ENCODE measurements at places on chromosomes 6 and 20.

GRCh38 chr20:7355051-7355450 is 585.2 kb downstream of the HAO1 start:
- DNase-seq = no peak

DNA sequence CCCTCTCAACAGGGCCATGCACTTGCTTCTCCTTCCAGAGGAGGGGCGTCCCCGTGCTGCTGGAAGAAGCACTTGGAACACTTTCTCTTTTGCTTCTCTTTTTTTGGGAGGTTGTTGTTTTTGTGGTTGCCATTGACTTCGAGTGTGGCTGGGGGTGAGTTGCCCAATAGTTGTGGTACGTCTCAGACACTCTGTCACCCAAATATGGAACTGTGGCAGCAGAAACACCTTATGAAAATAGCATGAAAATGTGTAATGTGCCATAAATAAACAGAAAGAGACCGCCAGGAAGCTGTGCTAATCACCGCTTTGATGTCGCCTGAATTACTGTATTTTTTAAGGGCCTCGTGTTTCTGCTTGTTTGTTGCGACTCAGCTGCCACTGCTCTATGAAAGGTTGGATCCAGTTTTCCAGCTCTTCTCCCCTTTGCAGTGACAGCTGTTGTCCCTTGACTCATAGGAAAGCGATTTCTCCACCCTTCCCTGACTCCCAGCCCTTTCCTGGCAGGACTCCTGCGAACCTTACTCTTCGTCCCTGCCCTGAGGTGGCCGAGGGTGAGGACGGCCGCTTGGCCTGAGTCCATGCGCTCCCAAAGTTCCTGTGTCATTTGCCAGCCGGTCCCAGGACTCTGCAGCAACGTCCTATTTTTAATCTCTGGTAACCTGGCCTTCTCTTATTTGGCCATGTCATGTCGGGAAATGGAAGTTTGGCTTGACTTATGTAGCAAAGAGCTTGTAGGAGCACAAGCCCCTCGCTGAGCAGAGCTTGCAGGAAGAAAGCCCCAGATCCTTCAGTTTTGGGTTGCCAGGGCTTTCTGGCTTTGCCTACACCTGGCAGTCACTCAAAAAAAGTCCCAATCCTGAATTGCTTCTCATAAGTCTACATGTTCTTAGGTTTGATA is 694.6 kb downstream of the QKI start:
- DNase-seq = no peak

GRCh38 chr6:110329348-110329713 is 28.8 kb downstream of the METTL24 start:
- DNase-seq = no peak

- DNase-seq = no peak
Observed at GRCh38 chr20:38624084-38624483, 22.5 kb downstream of the ARHGAP40 start.

DNA sequence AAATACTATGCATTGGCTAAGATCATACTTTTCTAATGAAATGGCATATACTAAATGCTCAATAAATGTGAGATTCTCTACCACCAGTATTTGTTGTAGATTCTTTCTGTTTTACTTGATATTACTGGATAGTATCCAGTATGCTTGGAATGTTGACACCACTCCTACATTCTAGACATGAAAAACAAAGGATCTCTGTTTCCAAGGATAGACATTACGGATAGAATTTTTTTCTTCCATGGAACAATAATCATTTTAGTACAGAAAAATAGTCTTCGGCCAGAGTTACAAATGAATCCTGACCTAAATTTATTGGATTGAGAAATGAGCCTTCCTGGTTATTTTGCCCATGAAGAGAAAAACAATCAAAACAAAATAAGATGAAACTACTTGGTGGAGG is 258.2 kb upstream of the NT5E start:
- no peak for DNase-seq

DNA sequence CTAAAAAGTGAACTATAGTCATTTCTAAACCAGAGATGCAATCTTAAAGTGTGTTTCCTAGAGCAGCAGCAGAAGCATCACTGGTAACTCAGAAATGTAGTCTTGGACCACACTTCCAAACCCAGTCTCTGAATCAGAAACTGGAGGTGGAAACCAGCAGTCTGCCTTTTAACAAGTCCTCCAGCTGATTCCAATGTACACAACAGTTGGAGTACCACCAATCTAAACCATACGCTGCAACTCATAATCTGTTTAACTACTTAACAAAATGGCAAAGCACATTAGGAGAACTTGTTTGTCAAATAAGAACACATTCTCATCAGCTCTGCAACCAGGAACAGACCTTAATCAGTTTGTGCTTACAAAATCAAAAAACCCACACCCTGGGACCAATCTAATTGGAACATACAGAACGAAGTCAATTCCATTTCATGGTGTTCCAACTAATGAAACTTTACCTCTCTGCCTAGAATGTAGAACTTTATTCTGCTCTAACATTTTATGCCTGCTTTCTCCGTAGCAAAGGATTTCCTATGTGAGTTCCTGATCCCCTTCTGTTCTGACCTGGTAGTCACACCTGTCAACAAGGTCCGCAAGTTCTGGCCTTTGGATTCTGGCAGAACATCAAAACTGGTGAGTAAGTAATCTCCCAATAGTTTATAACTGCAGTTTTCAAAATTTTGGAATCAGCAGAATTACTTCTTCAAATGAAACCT is 390.4 kb downstream of the HTR1B start:
- DNase-seq = no peak

- DNase-seq = no peak
Observed at GRCh38 chr6:70210462-70210861, 92.4 kb downstream of the COL9A1 start.

DNA sequence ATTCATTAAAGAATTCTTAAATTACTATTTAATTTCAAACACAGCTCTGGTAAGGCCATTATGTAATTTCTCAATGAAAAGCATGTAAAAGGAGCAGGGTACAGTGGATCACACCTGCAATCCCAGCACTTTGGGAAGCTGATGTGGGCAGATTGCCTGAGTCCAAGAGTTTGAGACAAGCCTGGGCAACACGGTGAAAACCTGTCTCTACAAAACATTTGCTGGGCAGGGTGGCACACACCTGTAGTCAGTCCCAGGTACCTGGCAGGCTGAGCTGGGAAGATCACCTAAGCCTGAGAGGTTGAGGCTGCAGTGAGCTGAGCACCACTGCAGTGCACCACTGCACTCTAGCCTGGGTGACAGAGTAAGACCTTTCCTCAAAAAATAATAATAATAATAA is 37.4 kb downstream of the MDN1 start:
- DNase-seq = no peak

- no peak for DNase-seq
Observed at GRCh38 chr20:51750037-51750769, 18.0 kb downstream of the ATP9A start.

GRCh38 chr20:52779125-52779524 is 193.0 kb upstream of the TSHZ2 start:
- DNase-seq = no peak

- DNase-seq = no peak
Observed at GRCh38 chr6:33391922-33392594, 435 bp downstream of the KIFC1 start.

- DNase-seq = no peak
Observed at GRCh38 chr6:51839726-51840374, 247.6 kb downstream of the PKHD1 start.

DNA sequence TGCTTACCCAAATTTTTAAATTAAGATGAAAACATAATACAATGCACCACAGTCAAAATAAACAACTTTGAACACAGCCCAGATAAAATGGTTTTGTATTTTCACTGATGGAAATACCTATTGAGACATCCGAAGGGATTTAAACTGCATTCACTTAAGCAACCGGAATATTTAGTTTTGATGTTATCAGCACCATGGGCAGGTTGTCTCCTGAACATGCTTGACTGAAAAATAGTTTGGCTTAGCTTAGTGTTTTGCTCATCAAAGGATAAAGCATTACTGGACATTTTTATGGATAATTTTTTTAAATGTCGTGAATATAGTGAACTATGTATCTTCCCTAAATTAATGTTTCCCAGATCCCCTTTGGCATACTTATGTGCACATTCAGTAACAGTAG is 177.5 kb downstream of the GJA1 start:
- DNase-seq = no peak

- DNase-seq = no peak
Observed at GRCh38 chr6:79071547-79071946, 6.5 kb downstream of the PHIP start.

- no peak for DNase-seq
Observed at GRCh38 chr20:59526242-59527225, 77.8 kb upstream of the PHACTR3 start.

DNA sequence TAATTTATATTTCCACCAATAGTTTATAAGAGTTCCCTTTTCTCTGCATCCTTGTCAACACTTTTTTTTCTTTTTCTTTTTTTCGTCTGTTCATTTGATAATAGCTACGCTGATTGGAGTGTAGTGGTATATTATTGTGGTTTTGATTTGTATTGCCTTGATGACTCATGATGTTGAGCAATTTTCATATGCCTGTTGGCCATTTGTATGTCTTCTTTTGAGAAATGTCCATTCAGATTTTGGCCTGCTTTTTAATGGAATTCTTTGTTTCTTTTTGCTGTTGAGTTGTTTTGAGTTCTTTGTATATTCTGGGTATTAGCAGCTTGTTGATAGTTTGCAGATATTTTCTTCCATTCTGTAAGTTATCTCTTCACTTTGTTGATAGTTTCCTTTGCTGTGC is 773.4 kb downstream of the KIF16B start:
- DNase-seq = peak; percentile 14

DNA sequence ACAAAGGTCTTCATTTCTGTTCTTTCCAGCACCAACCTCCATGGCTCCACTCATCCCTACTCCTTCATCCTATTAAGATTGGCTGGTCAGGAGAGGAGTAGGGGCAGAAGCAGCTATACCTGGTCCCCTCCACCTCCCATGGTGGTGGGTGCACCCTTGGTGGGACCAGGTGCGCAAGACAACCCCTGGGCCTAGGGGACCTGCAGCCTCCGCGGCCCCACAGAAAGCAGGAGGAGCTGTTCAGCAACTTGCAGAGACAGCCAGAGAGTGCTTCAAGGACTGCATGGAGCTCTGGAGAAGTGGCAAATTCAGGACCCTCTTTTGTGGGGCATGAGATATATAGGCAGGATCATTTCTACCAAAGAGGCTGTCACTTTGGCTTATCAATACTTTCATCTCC is 9.8 kb downstream of the ULBP2 start:
- no peak for DNase-seq

DNA sequence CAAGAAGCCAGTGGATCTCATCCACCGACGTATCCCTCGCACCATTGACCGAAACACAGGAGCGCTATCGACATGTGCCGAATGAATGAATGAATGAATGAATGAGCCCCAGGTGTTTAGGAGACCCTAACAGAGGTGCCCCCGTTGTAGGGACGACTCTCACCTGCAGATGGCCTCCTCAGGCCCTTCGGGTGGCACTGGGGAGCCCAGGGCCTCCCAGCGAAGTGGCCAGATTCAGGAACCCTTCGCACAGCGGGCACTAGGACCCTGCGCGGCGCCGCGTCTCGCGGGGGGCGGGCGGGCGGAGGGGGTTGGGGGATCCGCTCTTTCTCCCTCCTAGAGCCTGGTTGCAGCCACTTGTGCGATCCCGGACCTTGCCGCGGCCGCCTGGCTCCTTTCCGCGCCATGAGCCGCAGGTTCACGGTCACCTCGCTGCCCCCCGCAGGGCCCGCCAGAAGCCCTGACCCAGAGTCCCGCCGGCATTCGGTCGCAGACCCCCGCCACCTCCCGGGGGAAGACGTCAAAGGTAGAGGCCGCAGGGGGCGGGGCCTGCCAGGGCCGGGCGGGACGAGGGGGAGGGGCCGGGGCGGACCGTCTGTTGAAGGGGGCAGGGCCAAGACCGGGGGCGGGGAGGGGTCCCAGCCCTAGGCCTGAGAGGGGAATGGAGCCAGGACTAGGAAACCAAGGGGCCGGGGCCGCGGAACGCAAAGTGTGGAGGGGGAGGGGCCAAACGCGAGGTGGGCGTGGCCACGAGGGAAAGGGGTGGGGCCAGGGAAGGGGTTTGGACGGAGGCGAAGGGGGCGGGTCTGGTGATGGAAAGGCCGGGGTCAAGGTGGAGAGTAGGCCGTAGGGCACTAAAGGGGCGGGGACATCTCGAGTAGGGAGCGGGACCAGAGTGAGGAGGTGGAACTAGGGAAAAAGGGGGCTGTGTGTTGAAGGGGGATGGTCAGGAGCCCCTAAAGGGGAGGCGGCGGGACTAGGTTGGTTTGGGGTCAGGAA is 7.4 kb upstream of the SLC12A5 start:
- DNase-seq = no peak

GRCh38 chr20:19115581-19115980 is 96.9 kb upstream of the SLC24A3 start:
- DNase-seq = no peak

DNA sequence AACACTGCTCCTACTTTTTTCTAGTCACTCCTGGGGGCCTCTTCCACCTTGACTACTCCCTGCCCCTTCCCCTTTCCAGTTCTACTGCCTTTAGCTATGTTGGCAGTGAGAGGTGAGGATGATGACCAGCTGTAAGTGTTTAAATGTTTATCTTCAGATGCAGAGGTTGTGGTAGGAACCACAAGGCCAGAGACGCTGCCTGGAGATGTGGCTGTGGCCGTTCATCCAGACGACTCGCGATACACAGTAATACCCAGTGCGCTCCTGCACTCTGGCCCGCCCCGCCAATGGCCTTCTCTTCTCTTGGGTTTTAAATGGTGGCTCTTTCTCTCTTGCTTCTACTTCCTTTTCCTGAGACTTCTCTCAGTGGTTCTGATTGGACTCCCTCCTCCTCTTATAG is 4.6 kb downstream of the VARS2 start:
- no peak for DNase-seq

GRCh38 chr6:90464507-90464906 is 122.4 kb downstream of the MAP3K7 start:
- DNase-seq = no peak

DNA sequence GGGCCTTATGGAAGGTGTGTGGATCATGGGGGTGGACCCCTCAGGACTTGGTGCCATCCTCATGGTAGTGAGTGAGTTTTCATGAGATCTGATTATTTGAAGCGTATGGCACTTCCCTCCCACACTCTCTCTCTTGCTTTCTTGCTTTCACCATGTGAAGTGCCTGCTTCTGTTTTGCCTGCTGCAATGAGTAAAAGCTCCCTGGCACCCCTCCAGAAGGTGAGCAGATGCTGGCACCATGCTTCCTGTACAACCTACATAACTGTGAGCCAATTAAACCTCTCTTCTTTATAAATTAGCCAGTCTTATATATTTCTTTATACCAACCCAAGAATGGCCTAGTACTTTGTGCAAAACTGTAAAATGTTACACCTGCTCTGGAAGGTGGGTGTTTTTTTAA is 396.8 kb upstream of the HS3ST5 start:
- no peak for DNase-seq

DNA sequence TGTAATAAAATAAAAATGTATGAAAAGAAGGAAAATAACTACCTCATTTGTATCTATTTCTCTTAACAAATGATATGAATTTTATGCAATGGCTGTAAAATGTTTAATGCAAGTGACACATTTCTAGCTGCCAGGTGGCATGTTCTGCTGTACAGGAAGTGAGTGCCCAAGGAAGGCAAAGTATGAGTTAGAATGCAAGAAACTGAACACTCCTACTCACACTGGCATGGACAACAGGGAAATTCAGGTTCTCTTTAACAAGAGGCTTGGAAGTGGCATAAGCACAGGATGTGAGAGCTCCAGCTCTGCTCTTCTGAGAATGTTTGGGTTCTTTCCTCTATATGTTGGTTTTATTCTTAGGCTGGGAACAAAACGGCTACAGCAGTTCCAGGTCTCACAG is 20.4 kb upstream of the LAMA4 start:
- no peak for DNase-seq

- DNase-seq = no peak
Observed at GRCh38 chr20:24468401-24469115, 871 bp upstream of the SYNDIG1 start.

- DNase-seq = no peak
Observed at GRCh38 chr6:139474145-139475108, 100.0 kb upstream of the CITED2 start.
